Effector memory CD4-positive, alpha-beta T cell (primary cell): ENCODE measurements at places on chromosomes 5 and 9.

DNA sequence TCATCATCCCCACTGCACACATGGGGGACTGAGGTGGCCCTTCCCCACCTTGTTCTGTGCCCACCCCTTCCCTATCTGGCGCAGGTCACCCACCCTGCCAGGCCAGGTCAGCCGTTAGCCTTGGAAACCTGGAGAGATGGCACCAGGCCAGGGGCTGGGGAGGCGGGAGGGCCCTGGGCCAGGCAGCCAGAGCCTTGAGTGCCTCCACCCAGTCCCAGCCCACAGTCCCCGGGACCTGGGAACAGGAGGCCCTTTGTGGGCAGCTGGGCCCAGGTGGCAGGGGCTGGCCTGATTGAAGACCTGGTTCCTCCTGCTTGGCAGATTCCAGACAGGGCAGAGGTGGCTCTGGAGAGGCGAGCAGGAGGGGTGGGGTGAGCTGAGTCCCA, 70.6 kb downstream of the LRSAM1 start:
- no peak for DNase-seq

- no peak for DNase-seq
Measured at GRCh38 chr5:154901276-154901675, 36.7 kb downstream of the GEMIN5 start.

DNA sequence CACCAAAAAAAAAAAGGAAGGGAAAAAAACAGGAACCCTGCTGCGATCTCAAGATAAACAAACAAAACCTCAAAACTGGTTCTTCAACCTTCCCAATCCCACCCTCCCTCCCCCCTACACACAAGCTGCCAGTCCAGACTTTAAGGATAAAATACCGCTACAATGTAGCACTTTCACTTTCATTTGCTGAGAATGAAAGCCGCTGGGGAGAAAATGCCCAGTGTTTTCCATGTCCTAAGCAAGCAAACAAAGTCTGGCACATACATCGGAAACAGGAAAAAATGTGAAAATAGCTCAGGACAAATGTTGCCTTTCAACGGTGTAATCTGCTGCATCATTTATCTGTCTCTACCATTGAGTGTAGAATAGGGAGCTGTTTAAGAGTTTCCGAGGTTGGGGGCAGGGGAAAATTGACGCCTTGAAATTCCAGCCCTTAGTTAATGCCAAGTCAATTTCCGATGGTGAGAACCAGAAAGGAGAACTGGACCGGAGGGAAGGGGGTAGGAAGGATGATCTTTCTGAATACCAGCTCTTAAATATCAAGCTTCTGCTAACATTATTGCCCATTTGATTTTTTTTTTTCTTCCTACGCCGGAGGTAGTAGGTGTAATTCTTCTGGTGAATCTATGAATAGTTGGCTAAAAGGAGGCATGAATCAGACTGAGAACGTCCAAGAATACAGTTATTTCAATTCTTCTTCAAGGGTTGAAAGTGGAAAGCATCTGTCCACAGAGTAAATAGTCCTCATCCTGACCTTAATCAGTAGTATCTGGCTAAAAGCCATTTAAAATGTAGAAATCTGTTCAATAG, 1.2 kb upstream of the ADAMTS6 start:
- no peak for DNase-seq

- DNase-seq = no peak
Measured at GRCh38 chr9:72696511-72696910, 175.1 kb downstream of the TMC1 start.

DNA sequence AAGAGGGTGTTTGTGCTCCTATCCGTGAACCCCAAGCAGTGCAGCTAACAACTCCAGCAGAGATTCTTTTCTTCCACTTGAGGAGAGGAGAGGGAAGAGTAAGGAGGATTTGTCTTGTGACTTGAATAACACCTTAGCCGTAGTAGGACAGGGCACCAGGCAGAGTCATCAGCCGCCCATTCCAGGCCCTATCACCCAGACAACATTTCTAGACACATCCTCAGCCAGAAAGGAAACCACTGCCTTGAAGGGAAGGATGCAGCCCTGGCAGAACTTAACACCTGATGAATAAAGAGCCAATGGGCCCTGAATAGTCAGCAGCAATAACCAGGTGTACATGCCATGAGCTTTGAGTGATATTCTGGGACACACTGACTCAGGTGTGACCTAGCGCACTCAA, 1013.0 kb upstream of the COX7C start:
- DNase-seq = no peak

DNA sequence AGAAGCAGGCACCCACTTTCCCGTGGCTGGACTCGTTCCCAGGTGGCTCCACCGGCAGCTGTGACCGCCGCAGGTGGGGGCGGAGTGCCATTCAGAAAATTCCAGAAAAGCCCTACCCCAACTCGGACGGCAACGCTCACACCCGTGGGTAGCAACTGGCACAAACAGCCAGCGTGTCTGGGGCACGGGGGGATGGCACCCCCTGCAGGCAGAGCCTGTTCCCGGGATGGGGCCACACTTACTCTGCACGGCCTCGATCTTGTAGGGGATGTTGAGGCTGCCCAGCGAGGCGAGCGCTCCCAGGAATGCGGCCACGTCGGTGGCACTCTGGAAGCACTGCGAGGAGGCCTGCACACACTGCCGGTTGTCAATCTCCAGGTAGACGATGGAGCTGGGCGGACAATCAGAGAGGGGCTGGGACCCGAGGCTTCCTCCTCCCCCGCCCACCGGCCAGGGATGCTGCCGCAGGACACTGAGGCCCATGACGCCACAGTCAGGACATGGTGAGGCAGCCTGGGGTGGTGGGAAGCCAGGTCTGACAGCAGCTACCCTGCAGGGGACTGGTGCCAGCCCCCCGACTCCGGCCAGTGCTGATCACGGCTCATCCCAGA, 20.2 kb upstream of the SEC16A start:
- no peak for DNase-seq

GRCh38 chr5:155759984-155760383, 567.0 kb upstream of the SGCD start:
- DNase-seq = no peak

- DNase-seq = no peak
Measured at GRCh38 chr5:114417519-114417918, 55.6 kb downstream of the KCNN2 start.

- no peak for DNase-seq
Measured at GRCh38 chr5:169964246-169964645, 16.0 kb downstream of the INSYN2B start.

GRCh38 chr9:37508834-37509206, 23.1 kb downstream of the POLR1E start:
- DNase-seq = no peak

- no peak for DNase-seq
Measured at GRCh38 chr5:172739375-172739774, 31.6 kb downstream of the DUSP1 start.

- DNase-seq = no peak
Measured at GRCh38 chr5:15191012-15191411, 309.0 kb upstream of the FBXL7 start.

DNA sequence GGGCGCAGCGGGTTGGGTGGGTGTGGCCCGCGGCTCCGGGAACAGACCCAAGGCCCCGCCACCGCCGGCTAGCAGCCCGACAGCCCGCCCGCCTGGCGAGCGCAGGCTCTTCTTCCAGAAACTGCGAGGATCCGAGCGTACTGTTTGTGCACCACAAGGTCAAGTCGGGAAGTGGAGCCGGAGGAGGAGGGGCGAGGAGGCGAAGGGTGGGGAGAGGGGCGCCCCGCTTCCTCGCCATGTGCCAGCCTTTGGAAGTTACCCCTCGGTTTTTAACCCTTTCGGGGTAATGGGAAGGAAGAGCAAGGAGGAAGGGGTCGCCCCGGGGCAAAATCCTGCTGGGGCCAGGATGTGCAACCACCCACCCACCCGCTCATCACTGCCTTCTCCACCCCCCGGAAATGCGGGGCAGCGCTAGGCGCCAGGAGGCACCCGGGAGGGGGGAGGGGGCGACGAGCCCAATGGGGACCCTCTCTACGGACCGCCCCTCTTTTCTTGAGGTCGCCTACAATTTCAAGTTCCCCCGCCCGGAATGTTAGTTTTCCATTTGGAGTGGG, 1.1 kb upstream of the JADE2 start:
- peak; percentile 38 for DNase-seq

GRCh38 chr5:110734101-110734500, 4.7 kb upstream of the SLC25A46 start:
- no peak for DNase-seq
